ENCODE measurements at places on chromosomes 12 and 14.

DNA sequence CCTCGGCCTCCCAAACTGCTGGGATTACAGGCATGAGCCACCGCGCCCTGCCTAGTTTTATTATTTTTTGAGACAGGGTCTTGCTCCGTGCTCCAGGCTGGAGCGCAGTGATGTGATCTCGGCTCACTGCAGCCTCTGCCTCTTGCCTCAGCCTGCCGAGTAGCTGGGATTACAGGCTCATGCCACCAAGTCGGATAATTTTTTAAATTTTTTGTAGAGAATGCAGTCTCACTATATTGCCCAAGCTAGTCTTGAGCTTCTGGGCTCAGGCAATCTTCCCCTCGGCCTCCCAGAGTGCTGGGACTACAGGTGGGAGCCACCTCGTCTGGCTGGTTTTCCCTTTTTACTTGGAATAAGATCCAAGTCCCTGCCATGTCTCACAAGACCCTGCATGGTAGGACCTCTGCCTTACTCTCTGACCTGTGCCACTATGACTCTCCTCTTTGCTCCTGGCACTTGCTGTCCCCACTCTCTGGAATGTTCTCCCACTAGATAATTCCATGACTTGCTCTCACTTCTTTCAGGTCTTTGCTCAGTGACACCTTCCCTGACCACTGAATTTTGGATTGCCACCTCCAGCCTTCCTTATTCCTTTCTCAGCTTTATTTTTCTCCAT, 7.7 kb upstream of the RARG start:
- no peak overlapping the region for H3K4me3 ChIP-seq
- DNase-seq: no peak
- H3K27ac ChIP-seq: peak overlapping the region; percentile 57
- H3K36me3 ChIP-seq: no peaks in the 10 kb centered on the region
- H3K4me1 ChIP-seq: peaks cover 33% of the 10 kb centered on the region
- peaks cover 14% of the 10 kb centered on the region for H3K27me3 ChIP-seq

GRCh38 chr12:109715310-109716091, 1.9 kb downstream of the FAM222A start:
- peaks cover 63% of the 10 kb centered on the region for H3K27me3 ChIP-seq
- peaks cover 7% of the 10 kb centered on the region for H3K4me1 ChIP-seq
- DNase-seq: peak; percentile 17
- H3K27ac ChIP-seq: no peak overlapping the region

DNA sequence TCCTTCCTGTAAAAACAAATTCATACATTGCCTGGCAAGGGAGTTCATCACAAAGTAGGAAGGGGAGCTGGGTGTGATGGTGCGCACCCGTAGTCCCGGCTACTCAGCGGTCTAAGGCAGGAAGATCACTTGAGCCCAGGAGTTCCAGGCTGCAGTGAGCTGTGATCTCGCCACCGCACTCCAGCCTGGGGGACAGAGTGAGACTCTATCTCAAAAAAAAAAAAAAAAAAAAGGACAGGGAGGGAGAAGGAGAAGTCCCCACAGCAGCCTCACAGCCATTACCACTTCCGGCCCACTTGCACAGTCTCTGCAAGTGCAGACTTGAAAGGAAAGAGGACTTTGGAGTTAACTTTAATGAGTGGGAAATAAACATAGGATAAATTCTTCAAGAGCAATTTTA, 121.0 kb downstream of the FBXL14 start:
- H3K36me3 ChIP-seq: peaks cover 2% of the 10 kb centered on the region
- H3K27ac ChIP-seq: peak overlapping the region; percentile 48
- peak; percentile 58 for DNase-seq
- H3K4me1 ChIP-seq: no peaks in the 10 kb centered on the region
- H3K27me3 ChIP-seq: no peaks in the 10 kb centered on the region

GRCh38 chr12:47863467-47863866, 41.3 kb downstream of the VDR start:
- peaks cover 10% of the 10 kb centered on the region for H3K36me3 ChIP-seq
- H3K4me3 ChIP-seq: no peak overlapping the region
- no peak overlapping the region for H3K27ac ChIP-seq
- no peaks in the 10 kb centered on the region for H3K27me3 ChIP-seq

GRCh38 chr14:95533822-95534221, 1.0 kb upstream of the GLRX5 start:
- no peaks in the 10 kb centered on the region for H3K27me3 ChIP-seq
- H3K36me3 ChIP-seq: peaks cover 15% of the 10 kb centered on the region
- H3K4me3 ChIP-seq: peak overlapping the region; percentile 87
- DNase-seq: no peak

- H3K36me3 ChIP-seq: peaks cover under 1% of the 10 kb centered on the region
- no peak overlapping the region for H3K27ac ChIP-seq
- H3K4me3 ChIP-seq: no peak overlapping the region
- DNase-seq: no peak
- H3K27me3 ChIP-seq: no peaks in the 10 kb centered on the region
Observed at GRCh38 chr12:116481726-116482125, 77.5 kb upstream of the MAP1LC3B2 start.

DNA sequence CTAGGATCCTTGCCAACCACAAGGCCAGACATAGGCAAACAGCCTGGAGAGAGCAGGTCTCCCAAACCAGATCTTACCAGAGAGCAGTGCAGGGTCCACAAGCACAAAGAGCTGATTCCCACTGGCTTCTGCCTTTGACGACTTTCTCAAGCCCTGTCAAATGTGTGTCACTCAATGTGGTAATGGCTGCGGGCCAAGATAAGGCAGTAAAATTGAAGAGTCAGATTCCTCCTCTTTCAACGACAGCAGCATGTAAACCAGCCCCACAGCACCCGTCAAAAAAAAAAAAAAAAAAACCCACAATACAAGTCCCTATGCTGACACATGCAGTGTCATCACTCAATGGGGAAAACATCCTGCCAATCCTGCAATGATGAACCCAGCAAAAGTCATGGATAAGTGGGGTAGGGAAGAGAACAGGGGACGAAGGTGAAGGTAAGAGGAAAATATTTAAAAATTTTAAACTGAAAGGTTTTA, at the start of gene STON2:
STON2 (minus strand) TSS at position 123 of the 477 bp plus-strand sequence. CDS start 1,942 bp downstream, outside the sequence.
- peaks cover 4% of the 10 kb centered on the region for H3K27me3 ChIP-seq
- H3K4me3 ChIP-seq: no peak within 1 kb of the TSS
- H3K4me1 ChIP-seq: peaks cover 14% of the 10 kb centered on the region
- DNase-seq: peak; percentile 11

DNA sequence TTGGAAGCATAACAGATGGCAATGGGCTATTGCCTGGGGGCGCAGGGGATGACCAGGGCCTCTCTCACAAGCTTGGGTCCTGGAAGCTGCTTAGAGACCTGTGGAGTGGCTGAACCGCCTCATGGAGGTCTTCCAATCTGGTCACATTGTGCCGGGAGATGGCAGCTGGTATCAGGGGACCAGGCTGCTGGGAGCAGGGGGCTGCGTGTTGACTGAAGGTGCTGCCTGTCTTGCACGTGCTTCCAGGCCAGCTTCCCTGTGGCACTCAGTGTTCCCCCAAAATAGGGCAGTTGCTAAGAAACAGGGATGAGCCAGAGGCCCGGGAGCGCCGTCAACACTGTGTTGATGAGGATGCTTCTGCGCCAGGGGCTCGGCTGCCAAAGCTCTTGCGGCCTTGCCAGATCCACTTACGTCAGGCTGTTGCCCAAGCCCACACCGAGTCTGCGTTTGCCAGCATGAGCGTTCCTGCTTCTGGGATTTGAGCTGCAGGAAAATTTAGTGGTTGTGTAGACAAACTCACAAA, 39.8 kb downstream of the ELK3 start:
- H3K27me3 ChIP-seq: no peaks in the 10 kb centered on the region
- DNase-seq: no peak
- H3K36me3 ChIP-seq: peaks cover 35% of the 10 kb centered on the region
- peaks cover 51% of the 10 kb centered on the region for H3K4me1 ChIP-seq
- no peak overlapping the region for H3K4me3 ChIP-seq

GRCh38 chr14:78398216-78398615, 228.0 kb downstream of the NRXN3 start:
- no peaks in the 10 kb centered on the region for H3K36me3 ChIP-seq
- H3K27ac ChIP-seq: no peak overlapping the region
- no peak overlapping the region for H3K4me3 ChIP-seq
- no peaks in the 10 kb centered on the region for H3K27me3 ChIP-seq
- no peaks in the 10 kb centered on the region for H3K4me1 ChIP-seq

GRCh38 chr12:93847517-93848474, 170.6 kb downstream of the CRADD start:
- peaks cover 59% of the 10 kb centered on the region for H3K4me1 ChIP-seq
- DNase-seq: peak; percentile 22
- no peaks in the 10 kb centered on the region for H3K27me3 ChIP-seq
- H3K36me3 ChIP-seq: peaks cover 17% of the 10 kb centered on the region
- peak overlapping the region; percentile 38 for H3K27ac ChIP-seq

DNA sequence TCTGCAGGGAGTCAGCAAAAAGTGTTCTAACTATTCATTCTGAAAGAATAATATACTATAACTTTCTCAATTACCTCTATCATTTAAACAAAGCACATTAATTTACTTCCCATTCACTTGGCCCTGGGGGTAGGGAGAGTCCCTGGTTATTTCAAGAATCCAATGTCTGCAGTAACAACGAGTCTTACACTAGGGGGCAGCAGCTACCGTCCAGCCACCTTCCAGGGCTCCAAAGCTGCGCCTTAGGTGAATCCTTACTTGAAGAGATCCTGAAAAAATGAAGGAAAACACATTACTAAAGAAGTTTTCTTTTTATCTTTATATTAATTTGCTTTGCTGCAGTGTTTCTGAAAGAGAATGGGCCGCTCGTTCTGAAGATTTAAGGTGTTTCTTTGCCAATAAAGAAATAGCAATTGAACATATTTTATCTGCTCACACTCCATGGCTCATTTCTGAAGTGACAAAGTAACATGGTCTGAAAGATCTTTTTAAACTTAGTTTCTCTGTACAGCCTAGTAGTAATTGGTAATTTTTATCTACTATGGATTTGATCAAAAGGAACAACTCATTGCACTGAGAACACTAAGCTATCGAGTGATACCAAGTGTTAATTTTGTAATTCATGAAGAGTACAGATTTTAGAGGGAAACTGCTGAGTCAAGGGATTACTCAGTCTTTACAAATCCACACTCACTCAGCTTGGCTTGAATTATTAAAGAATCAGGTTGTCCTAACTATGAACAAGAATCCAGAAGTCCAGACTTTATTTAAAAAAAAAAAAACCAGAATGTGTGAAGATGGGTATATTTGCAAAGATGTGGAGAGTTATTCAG, 27.6 kb downstream of the BHLHE41 start:
- no peaks in the 10 kb centered on the region for H3K36me3 ChIP-seq
- DNase-seq: peak; percentile 59
- no peaks in the 10 kb centered on the region for H3K4me1 ChIP-seq

All from activated CD4-positive, alpha-beta T cell treated with anti-CD3 and anti-CD28 coated beads, Interleukin-2, amount 10 ng/mL, durations not matched to agents 7 days and 5 days (primary cell).